ENCODE measurements at places on chromosomes 5 and 9.

DNA sequence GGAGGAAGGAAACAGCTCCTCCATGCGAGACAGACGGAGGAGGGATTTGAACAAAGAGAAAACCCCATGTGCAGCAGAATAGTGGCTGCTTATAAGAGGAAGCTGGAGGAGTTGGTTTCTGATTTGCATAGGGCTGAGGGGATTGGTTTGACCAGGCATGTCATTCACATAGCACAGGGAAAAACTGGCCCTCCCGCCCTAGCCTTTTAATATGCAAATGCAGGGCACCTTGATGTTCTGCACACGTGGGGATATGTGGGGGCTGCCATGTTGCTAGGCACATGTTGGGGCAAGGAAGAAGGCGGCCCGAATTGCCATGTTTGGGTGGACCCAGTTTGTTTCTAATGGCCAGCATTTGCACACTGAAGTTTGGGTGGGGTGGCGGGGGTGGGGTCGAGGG is 42.2 kb downstream of the OSMR start:
- no peak for DNase-seq

- DNase-seq, result no peak
These were observed 20.6 kb upstream of the OMD start for GRCh38 chr9:92444841-92445240.

DNA sequence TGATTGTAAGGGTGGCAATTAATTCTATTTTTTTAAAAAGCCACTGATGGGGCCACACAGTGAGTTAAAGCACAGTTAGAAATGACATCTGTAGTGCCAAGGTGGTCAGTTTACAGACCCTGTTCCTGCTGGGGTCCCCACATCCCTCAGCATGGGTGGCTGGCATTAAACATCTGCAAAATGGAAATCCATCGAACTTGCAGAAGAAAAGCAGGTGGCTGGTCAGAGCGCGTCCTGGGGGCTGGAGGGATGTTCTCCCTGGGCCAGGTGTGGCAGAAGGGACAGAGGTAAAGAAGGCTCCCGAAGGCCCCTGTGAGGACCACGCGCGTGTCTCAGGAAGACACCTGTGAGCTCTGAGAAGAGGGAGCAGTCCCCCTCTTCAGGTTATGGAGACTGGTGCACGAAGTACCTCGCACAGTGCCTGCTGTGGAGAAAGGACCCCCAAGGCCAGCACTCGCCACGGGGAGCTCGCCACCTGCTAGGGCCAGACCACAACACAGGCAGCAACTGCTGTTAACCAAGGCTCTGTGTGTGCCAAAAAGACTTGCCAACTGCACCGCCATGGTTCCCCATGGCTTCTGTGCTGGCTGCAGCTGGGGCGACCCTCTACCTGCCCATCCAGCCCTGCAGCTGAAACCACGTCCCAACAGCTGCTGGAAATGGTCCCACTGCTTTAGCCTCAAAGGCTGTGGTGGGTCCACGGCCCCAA is 65.2 kb downstream of the RASGEF1C start:
- no peak for DNase-seq

GRCh38 chr5:100777680-100778300 is 125.3 kb downstream of the ST8SIA4 start:
- DNase-seq, result no peak

- no peak for DNase-seq
These were observed 944 bp downstream of the IFNA21 start for GRCh38 chr9:21165516-21165915.

DNA sequence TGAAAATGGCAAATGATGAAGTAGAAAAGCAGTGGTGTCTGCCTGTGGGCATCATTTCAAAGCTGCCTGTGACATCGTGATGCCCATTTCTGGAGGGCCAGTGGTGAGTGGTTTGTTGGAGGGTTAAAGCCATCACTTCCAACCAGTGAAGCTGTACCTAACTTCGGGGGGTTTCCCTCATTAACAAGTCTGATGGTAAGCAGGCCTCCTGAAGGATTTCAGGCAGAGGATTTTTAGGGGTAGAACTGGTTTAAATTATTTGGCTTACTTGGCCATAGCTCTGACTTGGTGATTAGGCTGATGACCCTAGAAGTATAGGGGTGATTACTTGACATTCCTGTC is 10.7 kb downstream of the TNFAIP8 start:
- no peak for DNase-seq

DNA sequence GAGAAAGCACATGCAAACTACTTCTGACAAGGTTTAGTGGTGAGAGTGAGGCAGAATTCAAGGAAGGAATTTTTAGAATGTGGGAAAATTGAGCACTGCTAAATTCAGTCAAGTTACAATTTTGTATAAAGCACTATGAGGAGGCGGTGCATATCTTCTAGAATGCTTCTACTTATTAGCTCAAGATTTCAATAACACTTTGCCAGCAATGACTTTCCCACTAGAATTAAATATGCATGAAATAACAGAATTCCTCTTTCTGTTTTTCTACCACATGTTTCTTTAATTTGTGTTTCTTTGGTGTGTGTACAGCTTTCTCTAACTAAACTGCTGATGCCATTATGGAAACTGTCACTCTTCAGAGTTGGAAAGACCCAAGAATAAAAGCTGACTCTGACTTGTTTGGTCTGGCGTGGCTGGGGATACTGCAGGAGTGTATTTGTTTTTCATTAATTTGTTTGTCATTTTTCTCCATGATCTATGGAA is 163.5 kb downstream of the ARSB start:
- DNase-seq, result no peak

GRCh38 chr5:80275347-80275746 is 19.5 kb upstream of the SERINC5 start:
- DNase-seq, result peak; percentile 54
